ENCODE measurements at places on chromosomes 4 and X.

GRCh38 chrX:114787061-114787460 is 203.2 kb downstream of the HTR2C start:
- DNase-seq = no peak

DNA sequence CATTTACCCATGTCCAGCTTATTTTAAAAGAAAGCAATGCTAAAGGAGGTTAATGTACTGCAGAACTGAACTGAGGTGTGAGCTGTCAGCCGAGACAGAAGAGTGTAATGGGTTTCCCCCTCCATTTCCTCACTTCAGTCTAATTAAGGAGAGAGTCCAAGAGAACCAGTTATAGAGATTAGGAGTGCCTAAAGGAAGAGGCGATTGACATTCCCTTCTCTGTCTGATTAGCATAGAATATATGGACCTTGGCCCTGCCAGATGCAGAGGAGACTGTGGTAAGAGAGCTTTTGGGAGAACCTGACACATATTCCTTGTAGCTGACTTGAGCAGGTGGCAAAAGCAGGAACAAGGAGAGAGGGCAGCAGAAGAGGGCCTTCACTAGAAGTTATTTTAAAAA is 137.5 kb upstream of the INPP4B start:
- DNase-seq = no peak

DNA sequence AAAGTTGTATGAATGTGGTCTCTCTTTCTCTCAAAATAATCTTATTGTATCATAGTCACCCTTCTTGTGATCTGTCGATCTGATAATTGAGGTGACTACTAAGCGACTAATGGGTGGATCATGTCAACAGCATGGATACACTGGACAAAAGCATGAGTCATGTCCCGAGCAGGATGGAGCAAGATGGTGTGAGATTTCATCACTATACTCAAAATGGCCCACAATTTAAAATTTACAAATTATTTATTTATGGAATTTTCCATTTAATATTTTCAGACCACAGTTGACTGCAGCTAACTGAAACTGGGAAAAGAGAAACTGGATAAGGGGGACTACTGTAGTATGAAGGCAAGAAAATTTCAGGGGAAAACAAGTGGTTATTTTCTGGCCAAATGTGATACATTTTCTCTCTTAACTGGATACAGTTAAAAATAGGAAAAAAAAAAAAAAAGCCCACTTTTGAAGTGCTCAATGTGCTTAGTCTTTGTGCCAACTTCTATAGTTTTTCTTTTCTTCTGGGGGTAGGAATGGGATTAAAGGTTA is 25.3 kb downstream of the FAM241A start:
- DNase-seq = peak; percentile 73

DNA sequence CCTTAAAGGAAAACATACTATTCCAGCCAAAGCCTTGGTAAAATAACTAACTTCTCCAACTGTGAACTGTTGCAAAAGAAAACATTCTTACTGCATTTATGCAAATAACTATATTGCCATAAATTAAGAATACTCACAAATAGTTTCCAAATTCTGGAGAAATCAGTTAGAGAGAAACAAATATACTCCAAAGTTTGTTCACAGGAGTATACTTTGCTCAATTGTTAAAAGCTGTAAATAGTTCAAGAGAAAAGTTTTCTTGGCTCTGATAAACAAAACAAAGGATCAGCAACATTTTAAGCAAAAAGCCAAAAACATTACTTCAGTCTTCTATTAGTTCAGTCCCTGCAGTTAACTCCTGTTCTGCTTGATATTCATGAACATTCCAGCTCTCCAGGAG is 83.0 kb downstream of the EIF4E start:
- DNase-seq = no peak

GRCh38 chr4:16555156-16555555 is 328.9 kb upstream of the TAPT1 start:
- no peak for DNase-seq

DNA sequence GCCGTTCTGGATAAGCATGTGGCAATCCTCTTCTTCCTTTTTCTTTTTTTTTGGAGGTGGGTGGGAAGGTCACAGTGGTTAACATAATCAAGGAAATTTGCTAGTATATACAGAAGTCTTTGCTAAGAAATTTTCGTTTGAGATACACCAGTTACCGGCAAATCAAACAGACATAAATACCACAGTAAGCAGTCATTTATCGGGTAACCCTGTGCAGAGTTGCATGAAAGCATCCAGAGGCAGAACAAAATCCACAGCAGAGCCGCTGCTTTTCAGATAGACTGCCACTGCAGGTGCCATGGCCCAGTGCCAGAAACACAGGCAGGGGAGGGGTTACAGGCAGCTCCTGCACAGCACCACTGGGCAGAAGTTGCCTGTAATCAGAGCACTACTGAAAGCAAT is 179.1 kb upstream of the MAB21L2 start:
- DNase-seq = peak; percentile 63

GRCh38 chrX:120514236-120514635 is 45.1 kb upstream of the LAMP2 start:
- peak; percentile 49 for DNase-seq
